Astrocyte of the hippocampus (primary cell): ENCODE measurements at places on chromosomes 12 and 14.

GRCh38 chr14:84546236-84546635 lies 983.7 kb upstream of the FLRT2 start:
- DNase-seq, result no peak

DNA sequence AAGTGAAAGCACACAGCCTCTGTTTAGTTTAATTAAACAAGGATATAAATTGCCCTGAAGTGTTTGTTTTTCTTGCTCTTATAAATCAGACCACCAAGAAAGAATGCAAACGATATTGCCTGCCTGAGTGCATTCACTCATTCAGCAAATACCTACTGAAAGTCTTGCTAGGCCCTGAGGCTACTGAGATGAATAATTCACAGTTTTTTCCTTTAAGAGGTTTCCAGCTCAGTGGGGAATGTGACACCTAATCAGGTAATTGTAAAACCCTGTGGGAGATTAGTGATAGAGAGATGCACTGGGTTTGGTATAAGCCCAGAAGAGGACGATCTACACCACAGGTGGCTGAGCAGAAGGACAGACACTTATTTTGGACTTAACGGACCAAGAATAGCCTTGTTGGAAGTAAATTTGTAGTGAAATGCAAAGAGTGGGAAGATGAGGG lies 151.4 kb downstream of the SLC35F4 start:
- peak; percentile 23 for DNase-seq

GRCh38 chr12:107684029-107684795 lies 1.4 kb upstream of the PWP1 start:
- no peak for DNase-seq

GRCh38 chr14:22847661-22848341 lies 11.4 kb downstream of the MMP14 start:
- peak; percentile 37 for DNase-seq

- DNase-seq, result no peak
These were observed 11.7 kb downstream of the TTC7B start for GRCh38 chr14:90804292-90805083.

GRCh38 chr12:2998789-2999264 lies 39.6 kb downstream of the TEAD4 start:
- DNase-seq, result peak; percentile 84

DNA sequence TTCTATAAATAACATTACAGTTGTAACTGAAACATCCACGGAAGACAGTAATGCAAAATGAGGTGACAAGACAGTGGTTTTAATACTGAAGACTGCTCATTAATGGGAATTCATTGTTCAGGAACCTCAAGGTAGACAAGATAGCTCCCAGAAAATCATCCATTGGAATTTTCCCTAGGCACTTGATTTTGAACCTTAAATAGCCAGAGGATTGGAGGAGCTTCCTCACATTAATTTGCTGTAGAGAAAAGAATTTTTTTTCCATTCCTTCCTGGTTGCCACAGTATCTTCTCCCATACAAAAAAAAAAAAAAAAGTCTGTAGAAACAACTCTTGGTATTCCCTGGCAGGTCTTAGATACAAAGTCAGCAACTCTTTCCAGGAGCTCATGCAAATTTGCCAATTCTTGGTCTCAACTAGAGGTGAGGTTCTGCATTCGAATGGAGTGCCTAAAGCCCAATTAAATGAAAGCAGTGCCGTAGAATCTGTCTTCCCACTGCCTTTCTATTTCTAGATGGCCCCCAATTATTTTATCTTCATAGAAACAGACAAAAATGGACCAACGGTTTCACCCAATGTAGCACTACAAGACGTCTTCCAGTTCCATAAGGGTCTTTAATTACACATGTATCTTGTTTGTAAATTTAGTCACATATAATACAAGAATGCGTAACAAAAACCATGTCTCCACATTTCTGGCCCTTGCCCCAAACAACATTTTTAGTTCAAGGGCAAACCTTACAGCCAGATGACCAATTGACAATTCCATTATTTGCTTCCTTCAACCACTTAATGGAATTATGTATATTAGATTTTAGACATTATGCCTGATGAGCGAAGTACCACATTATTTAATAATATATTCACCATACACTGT lies 13.5 kb downstream of the SLC38A2 start:
- DNase-seq, result no peak

- DNase-seq, result no peak
These were observed 310.0 kb downstream of the BTG1 start for GRCh38 chr12:91835693-91836092.

DNA sequence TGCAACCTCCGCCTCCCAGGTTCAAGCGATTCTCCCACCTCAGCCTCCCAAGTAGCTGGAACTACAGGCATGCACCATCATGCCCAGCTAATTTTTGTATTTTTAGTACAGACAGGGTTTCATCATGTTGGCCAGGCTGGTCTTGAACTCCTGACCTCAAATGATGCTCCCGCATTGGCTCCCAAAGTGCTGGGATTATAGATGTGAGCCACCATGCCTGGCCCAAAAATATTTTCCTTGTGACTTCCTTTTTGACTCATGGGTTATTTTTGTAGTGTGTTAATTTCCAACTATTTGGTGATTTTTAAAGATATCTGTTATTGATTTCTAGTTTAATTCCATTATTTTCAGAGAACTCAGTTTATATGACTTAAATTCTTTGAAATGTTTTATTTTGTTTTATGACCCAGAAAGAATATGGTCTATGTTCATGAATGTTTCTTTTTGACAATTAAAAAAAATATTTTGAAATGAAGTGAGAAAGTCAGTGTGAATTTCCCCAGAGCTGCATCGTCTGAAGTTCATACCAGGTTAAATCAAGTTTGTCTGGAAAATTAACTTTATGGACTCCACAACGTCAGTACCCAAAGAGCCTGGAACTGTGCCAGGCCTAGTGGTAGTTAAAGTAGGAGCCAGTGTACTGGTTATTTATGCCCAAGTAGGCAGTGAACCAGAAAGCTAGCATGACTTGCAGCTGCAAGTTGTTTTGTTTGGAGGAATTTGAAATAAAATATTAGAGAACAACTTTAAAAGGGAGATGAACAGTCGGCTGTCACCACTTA lies 2.8 kb upstream of the CDKL1 start:
- peak; percentile 57 for DNase-seq

GRCh38 chr14:75471059-75471458 lies 43.2 kb downstream of the JDP2 start:
- DNase-seq, result no peak

DNA sequence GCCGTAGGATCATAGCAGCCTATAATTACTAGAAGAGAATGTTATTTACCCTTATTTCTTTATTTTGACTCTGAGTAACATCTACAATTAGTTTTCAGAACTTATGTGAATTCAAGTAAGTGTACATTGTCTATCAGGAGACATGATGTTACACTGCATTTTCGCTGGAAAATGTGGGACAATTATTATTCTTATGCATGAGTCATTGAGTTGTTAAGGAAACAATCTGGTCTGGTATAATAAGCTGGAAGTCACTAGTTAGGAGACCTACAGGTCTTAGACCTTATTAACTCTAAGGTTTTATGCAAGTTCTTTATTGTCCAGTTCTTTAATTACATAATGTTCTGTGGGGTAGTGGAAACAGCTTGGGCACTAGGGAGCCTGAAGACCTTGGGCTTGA lies 5.8 kb downstream of the KTN1 start:
- DNase-seq, result peak; percentile 58
